ENCODE measurements at places on chromosomes 6 and 20.

DNA sequence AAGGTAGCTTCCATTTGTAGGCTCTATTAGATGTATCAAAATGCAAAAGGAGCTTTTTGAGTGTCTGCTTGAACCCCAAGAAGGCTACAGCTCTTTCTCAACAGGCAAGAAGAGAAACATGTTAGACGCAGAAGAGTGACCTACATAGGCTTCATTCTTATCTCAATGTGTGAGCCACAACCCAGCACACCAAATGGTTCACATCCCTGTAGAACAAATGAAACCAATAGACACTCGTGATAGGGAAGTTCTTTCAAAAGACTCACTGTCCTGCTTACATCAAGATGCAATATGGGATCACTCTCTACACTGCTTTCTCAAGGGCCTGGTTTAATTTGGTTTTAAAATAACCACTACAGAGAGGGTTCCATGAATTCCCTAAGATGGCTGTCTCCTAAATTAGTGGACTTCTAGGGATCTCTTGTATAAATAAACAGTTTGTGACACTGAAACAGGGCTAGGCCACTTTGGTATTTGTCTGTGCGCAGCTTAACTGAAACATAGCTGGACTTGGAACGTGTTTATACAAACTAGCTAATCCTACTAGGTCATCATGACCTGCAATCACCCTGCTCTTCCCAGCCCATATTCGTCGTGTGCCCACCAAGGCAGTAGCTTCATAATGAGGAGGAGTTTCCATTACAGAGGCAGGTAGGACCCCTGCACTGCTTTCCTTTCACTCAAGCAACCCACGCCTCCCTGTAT lies 225.4 kb upstream of the PREP start:
- DNase-seq, result no peak

DNA sequence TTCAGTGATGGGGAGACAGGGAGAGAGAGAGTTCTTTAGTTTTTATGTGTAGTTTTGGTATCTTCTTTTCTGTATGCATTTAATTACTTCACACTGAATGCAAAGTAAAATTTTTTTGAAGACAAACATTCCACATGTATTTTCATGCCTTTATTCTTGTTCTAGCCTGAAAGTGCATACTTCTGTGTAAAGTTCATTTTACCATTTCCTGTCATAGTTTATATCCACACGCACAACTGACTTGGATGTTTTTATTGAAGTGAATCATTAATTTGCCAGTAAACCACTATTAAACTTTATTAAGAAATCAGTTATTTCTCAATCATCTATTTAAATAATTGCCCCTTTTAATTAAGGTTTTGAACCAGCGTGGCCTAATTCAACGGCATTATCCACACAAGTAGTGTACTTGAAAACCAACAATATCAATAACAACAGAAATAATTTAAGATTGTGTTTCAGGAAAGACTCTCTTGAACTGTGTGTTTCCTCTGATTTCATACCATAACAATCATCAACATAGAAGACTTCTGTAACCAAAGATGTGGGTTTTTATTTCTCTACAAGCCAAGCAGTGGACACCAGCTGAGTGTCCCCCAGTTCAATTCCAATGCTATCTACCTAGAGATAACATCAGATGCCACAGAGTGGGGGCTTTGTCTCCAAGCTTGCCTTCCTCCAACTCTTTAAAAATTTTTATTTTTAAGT lies 512.7 kb upstream of the JAG1 start:
- DNase-seq, result no peak

GRCh38 chr6:7129784-7130569 lies 22.2 kb downstream of the RREB1 start:
- DNase-seq, result no peak

GRCh38 chr6:135182071-135183001 lies 1.2 kb downstream of the MYB start:
- peak; percentile 6 for DNase-seq

GRCh38 chr6:146946559-146946958 lies 257.7 kb upstream of the STXBP5 start:
- no peak for DNase-seq

GRCh38 chr6:6577735-6578134 lies 10.8 kb upstream of the LY86 start:
- no peak for DNase-seq

DNA sequence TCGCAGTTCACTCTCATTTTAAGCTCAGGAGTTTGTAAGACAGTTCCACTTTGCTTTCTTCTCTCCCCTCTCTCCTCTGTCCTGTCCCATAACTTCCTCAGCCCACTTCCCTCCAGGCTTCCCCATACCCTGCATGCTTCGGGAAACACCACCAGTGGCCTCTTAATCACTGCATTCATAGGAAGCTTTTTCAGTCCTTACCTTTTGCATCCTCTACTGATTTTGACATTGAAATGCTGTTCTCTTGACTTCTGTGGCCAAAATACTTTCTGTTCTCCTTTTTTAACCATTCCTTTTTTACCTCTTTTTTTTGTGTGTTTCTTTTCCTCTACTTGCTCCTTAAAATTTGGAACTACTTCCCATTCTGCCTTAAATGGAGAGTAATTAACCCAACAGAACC lies 69.7 kb downstream of the HIVEP1 start:
- no peak for DNase-seq

DNA sequence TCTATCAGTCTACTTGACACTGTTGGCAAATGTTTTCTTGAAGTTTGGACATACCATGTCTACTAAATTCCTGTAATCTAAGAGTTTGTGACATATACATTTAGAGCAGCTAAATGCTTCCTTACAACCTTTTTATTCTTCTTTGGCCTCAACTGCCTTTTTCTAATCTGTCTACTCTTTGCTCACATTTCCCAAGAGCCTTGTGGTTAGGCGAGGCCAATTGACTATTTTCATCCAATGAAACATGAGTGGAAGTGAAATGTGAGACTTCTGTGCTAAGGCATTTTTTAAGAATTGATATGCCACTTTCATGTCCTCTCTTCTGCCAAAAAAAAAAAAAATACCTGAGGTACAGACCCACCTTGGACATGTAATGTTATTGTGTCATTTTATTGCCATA lies 158.2 kb upstream of the MCHR2 start:
- no peak for DNase-seq

DNA sequence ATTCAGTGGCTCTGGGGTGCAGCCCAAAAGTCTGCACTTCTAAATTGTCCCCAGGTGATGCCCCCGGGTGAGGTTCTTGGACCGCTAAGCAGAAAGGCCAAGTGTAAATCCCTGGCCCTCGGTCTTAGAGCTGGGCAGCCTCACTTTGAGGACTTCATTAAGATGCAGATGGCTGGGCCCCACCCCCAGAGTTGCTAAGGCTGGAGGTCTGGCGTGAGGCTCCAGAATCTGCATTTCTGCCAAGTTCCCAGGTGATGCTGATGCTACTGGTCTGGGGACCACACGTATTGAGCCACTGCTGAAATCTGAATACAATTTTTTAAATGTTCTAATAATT lies 735 bp upstream of the SLC23A2 start:
- no peak for DNase-seq

GRCh38 chr6:31464252-31465184 lies 33.4 kb upstream of the MICB start:
- DNase-seq, result no peak

- DNase-seq, result no peak
Observed at GRCh38 chr6:142213402-142213801, 66.3 kb downstream of the VTA1 start.

DNA sequence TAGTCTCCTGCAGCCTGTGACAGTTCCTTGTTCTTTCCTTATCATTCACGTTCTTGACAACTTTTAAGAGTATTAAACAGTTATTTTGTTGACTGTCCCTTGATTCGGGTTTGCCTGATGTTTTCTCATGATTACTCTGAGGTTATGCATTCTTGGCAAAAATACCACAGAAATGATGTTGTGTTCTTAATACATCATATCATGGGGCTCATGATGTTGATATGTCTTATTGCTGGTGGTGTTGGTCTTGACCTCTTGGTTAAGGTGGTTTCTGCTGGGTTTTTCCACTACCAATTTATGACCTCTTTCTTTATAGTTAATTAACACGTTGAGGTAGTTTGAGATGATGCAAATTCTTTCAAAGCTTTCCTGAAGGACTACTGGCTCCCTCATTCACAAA lies 59.1 kb downstream of the ZHX3 start:
- no peak for DNase-seq

GRCh38 chr6:130760006-130760405 lies 67.2 kb upstream of the SMLR1 start:
- no peak for DNase-seq

DNA sequence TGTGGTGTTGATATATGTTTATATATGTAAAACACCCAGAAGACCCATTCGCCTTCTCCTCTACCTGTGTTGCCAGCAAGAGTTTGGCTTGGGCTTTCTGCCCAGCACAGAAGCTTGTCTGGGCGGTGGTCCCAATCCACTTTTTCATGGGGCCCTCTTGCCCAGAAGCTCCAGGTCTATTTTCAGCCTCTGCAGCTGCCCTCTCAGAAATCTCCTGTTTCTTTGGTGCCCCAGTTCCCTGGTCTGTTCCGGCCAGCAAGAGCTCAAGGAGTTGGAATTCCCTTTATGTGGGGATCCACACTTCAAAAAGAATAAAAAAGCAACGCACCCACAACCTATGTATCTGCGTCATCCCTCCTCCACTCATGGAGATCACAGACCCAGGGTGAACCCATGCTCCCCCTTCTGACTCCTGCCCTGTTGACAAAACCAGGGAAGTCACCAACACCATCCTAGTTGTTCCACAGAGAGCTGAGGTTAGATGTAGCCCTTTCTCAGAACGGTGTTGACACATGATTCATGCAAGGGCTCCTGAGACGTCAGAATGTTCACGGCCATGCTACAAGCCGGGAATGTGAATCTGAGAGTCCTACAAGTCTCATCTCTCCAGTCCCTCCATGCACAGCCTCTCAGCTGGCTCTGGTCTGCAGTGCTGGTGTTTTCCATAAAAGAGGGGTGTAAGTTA lies 156.8 kb upstream of the RIN2 start:
- DNase-seq, result no peak

GRCh38 chr6:25889877-25890853 lies 16.1 kb upstream of the SLC17A3 start:
- no peak for DNase-seq

- DNase-seq, result no peak
Observed at GRCh38 chr20:39633689-39634088, 671.5 kb downstream of the DHX35 start.

- DNase-seq, result no peak
Observed at GRCh38 chr6:135922174-135922573, 70.7 kb downstream of the PDE7B start.

DNA sequence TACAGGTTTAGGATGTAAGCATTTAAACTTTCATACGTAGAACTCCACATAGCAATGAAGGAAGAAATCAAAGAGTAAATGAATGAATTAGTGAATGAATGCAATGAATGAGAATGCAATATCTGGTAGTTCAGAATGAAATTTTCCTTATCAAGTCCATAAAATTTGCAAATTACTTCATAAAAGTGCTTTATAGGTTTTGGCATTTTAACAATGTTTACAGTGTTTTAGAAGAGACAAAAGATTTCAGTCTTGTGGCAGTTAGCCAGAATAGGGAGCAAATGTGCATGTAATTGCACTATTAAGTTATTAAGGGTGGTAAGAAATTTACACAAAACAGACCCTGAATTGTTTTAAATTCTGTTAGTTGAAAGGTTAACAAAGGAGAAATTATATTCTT lies 739.4 kb upstream of the FLRT3 start:
- DNase-seq, result no peak

DNA sequence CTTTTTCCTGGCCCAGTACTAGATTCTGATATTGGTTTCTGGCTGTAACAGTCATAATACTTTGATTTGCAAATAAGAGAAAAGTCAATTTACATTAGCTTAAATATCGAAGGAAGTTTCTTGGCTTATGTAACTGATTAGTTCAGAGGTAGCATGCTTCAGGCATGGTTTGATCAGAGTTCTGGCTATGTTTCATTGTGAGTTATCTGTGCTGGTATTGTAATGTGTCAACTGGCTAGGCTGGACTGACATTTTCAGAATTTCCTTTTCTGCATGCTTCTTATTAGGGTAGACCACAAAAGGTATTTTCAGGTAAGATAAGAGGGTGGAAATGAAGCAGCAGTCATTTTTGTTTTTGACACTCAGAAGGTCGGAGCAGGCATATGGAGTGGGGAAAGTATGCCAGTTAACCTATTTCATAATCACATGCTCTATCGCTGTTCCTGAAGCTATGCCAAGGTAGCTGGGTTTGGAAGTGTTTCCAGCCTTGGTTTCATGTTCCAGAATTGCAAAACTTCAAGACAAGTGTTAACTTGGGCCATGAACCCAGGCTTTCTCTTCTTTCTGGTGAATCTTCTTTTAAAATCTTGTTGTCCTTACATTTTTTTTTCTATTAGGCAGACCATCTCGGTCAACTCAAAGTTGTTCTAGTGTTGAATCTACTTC lies 244.9 kb downstream of the DHX35 start:
- no peak for DNase-seq

DNA sequence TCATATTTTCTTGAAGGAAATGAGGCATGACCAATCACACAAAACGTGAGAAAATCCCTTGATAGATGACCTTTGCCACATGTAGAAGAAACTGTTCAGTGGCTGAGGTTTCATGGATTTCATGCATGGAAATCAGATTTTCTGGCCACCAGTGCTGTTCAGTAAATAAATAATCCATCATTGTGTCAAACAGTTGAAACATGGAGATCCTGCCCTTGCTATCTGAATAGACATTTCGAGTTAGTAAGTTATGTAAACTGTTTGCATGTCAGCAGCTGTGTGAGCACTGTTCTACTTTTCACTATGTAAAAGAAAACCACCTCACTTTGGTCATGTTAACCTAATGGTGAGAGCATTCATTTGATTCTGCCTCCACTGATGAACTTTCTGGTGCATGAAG lies 793.9 kb upstream of the EPHA7 start:
- no peak for DNase-seq

DNA sequence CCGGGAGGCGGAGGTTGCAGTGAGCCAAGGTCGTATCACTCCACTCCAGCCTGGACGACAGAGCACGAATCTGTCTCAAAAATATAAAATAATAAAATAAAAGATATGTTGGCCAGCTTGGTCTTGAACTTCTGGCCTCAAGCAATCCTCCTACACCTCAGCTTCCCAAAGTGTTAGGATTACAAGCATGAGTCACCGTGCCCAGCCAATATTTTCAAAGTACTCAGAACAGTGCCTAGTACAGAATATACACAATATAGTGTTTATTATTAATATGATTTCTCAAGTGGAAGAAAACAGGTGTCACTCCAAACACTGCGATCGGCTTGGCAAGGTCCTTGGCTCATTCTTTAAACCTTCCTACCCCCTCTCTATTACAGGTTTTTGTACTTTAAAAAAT lies 3.1 kb downstream of the FAM210B start:
- DNase-seq, result no peak

GRCh38 chr6:111658462-111659154 lies 52.9 kb upstream of the TRAF3IP2 start:
- DNase-seq, result no peak

- no peak for DNase-seq
Observed at GRCh38 chr6:118198746-118199145, 291.7 kb downstream of the SLC35F1 start.

GRCh38 chr6:38579010-38579628 lies 60.6 kb downstream of the BTBD9 start:
- DNase-seq, result no peak

- no peak for DNase-seq
Observed at GRCh38 chr6:154002894-154003293, 36.1 kb upstream of the OPRM1 start.

- DNase-seq, result no peak
Observed at GRCh38 chr6:100512203-100512862, 47.6 kb upstream of the SIM1 start.

Data from activated naive CD4-positive, alpha-beta T cell (primary cell).